Stimulated activated CD4-positive, alpha-beta T cell treated with anti-CD3 and anti-CD28 coated beads, TNF-alpha, amount 100 ng/mL, for 4 hours (primary cell): ENCODE measurements at places on chromosomes 2 and 18.

DNA sequence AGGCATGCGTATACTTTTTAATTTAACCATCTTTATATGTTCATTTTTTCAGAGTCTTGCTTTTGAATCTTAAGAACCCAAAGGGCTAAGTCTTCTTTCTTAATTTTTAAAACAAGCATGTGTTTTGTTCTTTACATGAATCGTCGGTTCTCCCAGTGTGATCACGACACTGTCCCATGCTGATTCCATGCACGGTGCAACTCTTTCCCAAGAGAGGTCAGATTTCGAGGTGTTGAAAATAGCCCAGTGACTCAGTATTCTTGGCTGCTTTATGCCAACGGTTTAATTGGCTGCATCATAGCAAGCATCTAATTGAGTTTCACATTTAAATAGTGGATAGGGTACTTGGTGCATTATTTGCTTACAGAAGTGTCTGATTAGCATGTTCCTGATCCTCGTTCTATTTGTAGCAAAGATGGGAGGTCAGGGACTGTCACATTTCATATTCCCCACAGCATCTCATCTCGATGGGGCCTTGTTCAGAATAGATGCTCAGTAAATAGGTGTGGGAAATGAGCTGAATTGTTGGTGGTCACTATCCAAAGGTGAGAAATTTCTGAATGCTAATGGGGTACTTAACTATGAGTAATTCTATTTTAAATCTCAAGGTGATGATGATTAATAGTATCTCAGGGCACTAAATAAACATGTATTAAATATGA, 2.8 kb downstream of the NPAS2 start:
- DNase-seq: no peak

DNA sequence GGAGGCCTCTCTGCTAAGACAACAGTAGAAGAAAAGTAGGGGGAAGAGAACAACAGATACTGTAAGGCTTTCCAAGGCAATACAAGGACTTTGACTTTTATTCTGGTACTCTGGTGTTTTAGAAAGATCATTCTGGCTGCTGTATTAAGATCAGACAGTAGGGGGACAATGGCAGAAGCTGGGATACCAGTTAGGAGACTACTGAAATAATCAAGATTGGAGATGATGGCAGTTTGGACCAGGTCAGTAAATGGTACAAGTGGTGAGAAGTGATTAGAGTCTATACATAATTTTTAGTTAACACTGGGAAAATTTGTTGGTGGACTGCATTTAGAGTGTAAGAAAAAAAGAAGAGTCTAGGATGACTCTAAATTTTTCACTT, 139.7 kb downstream of the ROCK1 start:
- DNase-seq: no peak

- no peak for DNase-seq
Observed at GRCh38 chr18:25177631-25178030, 174.3 kb downstream of the ZNF521 start.

DNA sequence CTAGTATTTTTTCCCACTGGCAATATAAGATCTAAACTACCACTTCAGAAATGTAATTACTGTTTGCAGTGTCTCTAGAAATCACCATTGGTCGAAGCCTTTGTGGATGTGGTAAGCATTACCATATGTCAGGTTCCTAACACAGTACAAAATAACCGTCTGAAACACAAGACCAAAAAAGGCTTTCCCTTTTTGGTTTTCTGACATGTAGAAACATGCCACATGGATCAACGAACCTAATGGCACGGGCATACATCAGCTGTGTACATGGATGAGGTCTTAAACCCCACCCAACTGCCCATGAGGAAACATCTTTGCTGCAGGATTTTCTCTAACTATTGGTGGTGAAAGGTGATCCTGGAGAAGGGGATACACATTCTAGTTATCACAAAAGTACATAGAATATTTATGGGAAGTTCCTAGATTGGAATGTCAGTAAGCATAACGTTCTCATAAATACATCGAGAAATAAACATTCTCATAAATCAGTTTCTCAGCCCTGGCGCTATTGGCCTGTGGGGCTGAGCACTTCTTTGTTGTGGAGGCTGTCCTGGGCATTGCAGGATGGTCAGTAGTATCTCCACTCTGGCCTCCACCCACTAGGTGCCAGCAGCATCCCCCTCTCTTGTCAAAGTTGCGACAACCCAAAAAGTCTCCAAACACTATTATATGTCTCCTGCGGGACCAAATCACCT, 9.0 kb downstream of the VIT start:
- no peak for DNase-seq

DNA sequence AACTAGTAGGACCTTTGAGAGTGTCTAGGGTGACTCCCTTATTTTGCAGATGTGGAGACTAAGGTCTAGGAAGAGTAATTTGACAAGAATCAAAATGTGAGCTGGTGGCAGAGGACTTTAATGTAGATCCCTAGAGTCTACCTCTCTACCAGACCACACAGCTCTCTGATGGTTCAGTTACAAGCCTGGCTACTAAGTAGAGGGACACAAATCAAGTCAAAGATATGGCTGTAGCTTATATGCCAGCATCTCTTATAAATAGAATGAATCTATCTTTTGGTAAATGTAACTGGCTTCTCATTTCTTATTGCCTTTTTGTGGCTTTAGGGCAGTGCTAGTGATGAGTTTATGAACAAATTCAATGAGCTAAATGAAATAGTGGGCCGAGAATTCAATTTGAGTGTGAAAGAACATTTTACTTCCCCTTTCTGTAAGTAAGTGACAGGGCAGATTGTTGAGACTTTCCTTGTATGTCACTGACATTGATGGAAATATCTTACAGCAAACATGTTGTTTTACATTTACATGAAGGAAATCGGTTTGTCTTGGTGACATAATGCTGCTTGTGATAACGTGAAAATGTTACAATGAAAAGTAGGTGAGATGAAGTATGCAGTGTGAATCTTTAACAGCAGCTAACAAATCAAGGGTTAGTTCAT, 28.3 kb downstream of the CSRNP3 start:
- DNase-seq: no peak

GRCh38 chr2:128395640-128396499, 77.2 kb upstream of the HS6ST1 start:
- DNase-seq: no peak

DNA sequence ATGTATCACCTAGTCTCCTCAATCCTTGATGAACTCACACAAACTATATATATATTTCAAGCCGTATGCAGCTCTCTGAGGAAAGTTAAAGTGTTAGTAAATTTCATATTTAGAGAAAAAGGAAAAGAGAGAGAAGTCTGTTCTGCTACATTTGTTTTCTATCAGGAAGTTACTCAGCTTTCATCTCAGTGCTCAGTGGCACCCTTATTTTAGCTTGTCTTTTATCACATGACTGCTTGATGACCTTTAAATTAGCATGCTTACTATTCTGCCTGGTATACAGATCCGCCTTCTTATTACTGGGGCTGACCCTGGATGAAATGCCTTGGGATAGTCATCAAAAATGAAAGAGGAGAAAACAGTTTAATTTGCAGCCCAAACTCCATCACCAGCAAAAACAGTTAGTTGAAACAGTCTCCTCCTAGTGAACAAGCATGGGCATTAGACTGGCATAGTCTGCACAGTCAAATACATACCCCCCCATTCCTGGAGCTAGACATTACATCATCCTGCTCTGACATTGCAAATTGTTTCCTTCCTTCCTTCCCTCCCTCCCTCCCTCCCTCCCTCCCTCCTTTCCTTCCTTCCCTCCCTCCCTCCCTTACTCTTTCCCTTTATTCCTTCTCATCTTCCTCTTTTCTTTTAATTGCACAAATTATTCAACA, 215.7 kb downstream of the TMEM182 start:
- no peak for DNase-seq

GRCh38 chr2:97701186-97701585, 12.2 kb upstream of the ZAP70 start:
- DNase-seq: no peak

DNA sequence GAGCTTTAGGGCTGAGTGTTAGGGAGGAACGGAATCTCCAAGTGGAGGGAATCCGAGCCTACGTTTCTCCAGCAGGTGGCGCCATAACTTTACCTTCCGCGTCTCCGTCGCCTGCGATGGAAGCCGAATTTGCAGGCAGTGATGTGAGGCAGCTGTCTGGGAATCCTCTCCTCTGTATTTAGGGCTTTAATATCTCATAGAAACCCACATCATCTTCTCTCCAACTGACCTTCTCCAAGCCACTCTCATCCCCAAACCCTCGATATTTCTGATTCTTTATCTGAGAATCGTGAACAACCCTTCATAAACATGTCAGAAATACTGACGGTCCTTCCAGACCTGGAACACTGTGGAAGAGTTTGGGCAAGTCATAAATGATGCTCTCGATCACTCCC, 27.5 kb downstream of the SIX2 start:
- peak; percentile 33 for DNase-seq

- DNase-seq: no peak
Observed at GRCh38 chr2:238925281-238925680, 77.4 kb downstream of the TWIST2 start.
